ENCODE measurements at places on chromosomes 12 and 14. TPM values are rescaled to one million over a fixed set of nuclear protein-coding genes. Genes with fewer than 3 reads are reported as not detected.

GRCh38 chr12:27841392-27841882, 61.4 kb upstream of the MANSC4 start:
- no peak for DNase-seq

GRCh38 chr12:127559349-127560040, 707.5 kb upstream of the TMEM132C start:
- DNase-seq = peak; percentile 43

GRCh38 chr14:104047761-104048160, 37.7 kb upstream of the ASPG start:
- DNase-seq = no peak

GRCh38 chr12:132102297-132102696, 41.8 kb downstream of the DDX51 start:
- no peak for DNase-seq

GRCh38 chr12:89923091-89923490, 214.5 kb upstream of the ATP2B1 start:
- DNase-seq = no peak

- no peak for DNase-seq
These were observed 63.2 kb downstream of the ZNF664 start for GRCh38 chr12:124036171-124036598.

- DNase-seq = no peak
These were observed 13.6 kb downstream of the EXOC3L4 start for GRCh38 chr14:103107941-103108748.

SLC8A3 gene
- 0.57 TPM for total RNA-seq

MGAT2 gene
- 29.2 TPM for total RNA-seq

PCED1B gene
- total RNA-seq = 22.1 TPM

RPGRIP1 gene
- 0.49 TPM for total RNA-seq

LMNTD1 gene
- total RNA-seq = not detected

DCTN2 gene
- total RNA-seq = 104 TPM

CCDC177 gene
- total RNA-seq = not detected

KERA gene
- not detected for total RNA-seq

LUM gene
- 104 TPM for total RNA-seq

ACOT4 gene
- 4.7 TPM for total RNA-seq

PRPH gene
- 1.7 TPM for total RNA-seq

KRT4 gene
- 0.81 TPM for total RNA-seq
